Testis (tissue), 5 donors: ENCODE measurements at places on chromosomes 2 and 18. TPM values are rescaled to one million over a fixed set of nuclear protein-coding genes. Genes with fewer than 3 reads are reported as not detected.

DNA sequence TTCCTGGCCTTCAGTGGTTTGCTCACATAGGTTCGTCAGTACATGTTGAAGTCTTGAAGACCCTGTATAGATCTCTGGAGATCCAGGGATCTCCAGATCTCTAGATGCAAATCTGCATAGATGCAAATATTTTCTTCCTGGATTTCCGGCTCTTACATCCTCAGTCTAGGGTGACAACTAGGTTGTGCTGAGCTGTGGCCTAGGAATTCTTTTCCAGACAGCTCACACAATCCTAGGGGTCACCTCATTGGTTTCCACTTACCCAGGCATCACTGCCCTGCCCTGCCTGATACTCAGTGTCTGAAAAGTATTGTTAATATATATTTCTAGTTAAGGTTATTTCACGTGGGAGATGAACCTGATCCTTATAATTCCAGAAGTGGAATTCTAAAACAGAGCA, 105.1 kb upstream of the TTC27 start:
- DNase-seq, result no peak

- DNase-seq, result no peak
Measured at GRCh38 chr2:172021955-172022354, 22.2 kb downstream of the METAP1D start.

- no peak for DNase-seq
Measured at GRCh38 chr2:96147593-96148201, 2.5 kb upstream of the DUSP2 start.

GRCh38 chr2:231300020-231300721, 95.3 kb upstream of the B3GNT7 start:
- no peak for DNase-seq

Gene NDC80
- polyA plus RNA-seq, result 12.9 TPM

Gene DCDC2C
- polyA plus RNA-seq, result 9.9 TPM
